ENCODE measurements at places on chromosomes 12 and 14.
A peak's percentile ranks its signal among the peaks of the same experiment; 100 is the strongest.

DNA sequence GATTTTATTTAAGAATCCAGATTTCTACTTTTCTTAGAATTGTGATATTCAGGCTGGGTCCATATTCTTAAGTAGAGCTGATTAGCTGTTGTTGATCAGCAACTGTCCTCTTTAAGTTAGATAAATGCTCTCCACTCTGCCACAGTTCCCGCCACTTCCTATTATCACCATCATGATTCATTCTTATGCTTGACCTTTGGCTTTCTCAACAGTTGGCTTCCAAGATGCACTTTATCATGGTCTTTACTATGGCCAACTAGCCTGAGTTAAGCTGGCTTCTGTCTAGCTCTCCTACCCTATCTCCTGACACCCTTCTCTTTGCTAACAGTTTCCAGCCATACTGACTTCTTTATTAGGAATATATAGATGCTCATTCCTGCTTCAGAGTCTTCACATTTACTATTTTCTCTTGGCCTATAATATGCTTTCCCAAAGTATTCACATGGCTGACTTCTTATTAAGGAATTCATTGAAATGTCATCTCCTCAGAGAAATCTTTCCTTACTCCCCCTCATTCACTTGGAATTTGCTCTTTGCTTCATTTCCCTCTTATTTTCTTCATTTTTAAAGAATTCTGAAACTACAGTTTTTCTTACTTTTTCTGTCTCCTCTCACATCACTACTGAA is 149.0 kb upstream of the IGF1 start:
- DNase-seq, result peak; percentile 19

GRCh38 chr14:54025661-54026060 is 69.0 kb upstream of the BMP4 start:
- peak; percentile 43 for DNase-seq

DNA sequence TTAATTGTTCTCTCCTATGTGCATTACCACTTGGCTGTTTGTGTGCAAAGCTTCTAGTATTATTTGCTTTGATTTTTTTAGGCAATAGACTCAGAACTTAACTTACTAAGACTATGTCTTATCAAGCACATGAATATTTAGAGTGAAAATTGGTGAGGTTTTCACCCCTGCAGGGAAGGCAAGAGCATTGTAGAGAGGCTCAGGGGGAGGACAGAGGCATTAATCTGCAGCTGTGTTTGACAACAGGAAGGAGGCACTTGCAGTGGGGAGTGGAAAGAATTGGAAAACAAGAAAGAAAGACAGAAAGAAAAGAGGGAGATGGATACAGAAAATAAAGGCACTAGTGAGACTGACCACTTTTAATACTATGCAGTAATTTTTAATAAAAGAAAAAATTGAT is 431.6 kb downstream of the PDZRN4 start:
- DNase-seq, result no peak

DNA sequence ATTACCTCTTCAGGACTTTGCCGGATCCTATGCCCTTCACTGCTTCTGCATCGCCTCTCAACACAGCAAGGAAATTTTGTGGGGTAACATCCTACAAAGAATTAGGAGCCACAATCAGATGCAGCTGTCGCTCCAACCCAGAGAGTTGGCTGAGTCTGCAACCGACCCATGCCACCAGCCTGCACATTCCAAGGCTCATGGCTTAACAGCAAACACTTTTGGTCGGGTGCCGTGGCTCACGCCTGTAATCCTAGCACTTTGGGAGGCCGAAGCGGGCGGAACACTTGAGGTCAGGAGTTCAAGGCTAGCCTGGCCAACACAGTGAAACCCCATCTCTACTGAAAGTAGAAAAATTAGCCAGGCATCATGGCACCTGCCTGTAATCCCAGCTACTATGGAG is 32.3 kb downstream of the LGMN start:
- DNase-seq, result no peak

DNA sequence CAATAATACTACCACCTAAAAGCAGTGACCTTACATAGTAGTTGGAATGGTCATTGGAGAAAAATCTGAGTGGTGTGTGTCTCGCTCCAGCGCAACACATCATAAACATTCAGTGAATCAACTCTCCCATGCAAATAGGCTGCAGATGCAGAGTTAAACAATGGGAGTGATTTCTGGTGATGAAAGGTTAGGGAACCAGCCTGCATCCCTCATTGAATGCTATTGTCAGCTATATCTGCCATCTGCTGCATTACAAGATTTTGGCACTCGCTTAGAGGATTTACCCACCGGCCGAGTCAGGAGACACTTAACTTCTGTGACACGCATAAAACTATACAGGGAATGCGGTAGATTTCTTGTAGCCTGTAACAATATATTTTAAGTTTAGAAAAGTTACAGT is 900.9 kb downstream of the FLRT2 start:
- peak; percentile 67 for DNase-seq
